ENCODE measurements at places on chromosomes 3 and 15.

DNA sequence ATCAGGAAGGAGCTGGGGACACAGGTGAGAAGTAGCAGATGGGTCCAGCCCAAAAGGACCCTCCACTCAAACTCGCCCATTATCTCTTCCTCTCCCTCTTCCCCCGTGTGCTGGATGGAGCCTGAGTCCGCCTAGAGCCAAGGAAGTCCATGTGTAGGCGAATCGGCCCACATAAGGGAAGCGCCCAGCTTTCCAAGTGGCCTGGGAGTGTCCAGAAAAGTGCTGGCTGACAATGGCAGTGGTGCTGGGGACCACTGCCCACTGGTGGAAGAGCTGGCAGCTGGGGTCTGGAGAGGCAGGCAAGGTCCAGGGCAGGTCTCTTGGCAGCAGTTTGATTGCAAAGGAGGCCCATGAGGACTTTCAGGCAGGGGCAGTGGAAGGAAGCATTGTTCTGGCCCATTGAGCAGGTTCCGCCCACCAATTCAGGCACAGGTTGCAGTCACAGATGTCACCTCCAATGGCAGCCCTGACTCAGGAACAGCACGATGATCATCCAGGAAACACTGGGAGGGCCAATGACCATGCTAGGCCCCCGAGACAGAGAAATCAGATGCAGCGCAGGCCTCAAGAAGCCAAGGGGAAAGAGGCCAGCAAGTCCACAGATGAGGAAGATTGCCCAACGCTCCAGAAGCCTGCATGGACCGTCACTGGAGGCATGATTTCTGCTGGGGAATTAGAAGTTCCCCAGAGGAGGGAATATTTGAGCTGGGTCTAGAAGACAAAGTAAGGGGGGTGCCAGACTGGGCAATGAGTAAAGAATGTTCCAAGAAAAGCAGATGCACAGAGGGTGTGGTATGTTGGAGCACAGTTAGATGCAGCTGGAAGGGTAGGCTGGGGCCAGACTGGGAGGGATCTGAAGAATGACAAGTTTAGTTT is 3.0 kb downstream of the MFGE8 start:
- DNase-seq = no peak

DNA sequence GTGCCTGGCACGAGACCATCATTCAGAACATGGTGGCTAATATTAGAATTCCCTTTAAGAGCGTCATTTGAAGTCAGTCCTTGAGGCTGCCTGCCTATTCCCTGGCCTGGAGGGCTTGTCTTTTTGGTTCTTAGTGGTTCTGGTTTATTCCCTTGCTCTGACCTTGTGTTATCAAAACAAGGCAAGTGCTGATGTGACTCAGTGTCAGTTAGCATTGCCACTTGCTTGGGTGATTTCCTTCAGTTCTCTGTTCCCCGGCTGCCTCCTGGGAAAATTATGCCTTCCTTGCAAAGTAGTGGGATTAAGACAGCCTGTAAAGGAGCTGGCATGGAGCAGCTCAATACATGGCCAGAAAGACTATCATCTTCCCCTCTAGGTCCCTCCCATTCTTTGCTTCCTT is 64.6 kb downstream of the EDEM1 start:
- no peak for DNase-seq

DNA sequence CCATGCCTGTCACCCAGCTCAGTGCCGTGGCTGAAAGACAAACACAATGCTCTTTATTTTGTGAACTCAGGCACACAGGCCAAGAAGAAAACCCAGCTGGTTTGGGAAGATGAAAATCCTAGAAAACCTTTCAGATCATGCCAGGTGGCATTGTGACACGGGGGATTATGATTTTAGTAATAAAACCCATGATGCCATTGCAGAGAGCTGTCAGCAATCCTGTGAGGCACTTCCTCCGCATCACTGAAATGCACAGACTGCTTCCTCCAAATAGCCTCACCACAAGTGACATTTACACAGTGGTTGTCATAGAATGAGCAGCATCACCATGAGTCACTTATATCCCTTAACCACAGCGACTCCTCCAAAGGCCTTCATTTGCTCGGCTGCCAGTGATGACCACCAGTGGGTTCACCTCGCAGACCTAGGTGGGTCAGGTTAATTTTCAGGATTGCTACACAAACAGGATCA is 22.7 kb downstream of the ABHD6 start:
- peak; percentile 63 for DNase-seq

DNA sequence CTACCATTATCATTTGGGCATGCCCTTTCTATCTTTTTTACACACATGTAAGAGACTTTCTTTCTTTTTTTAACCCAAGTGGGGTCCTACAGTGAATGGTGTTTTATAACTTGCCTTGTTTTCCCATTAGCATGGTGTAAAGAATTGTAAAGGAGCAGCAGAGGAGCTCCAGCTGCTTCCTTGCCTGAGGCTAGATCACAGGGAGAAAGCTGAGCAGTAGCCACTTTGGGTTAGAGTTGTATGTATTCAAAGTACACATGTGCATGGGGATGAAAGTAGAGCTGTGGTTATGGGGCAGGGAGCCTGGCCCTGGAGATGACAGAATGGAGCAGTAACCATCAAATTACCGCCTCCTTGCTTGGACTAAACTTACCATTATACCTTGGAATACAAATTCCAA is 231.1 kb upstream of the PDZRN3 start:
- DNase-seq = no peak

DNA sequence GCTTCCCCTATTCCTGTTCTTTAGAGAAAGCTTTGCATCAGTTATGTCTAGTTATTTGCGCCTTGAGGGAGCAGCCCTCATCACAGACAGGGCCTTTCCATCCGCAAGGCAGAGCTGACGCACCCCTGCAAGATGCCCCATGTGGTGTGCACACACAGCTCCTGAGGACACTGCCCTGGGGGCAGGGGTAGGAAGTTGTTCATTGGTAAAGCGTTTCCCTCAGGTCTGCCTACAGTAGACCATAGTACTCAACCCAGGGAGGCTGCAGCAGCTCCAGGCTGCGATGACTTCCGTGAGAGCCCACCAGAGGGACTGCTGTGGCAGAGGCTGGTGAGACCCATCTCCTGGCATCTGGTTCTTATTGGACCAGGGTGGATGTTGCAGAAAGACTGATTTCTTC is 55.1 kb upstream of the PLXNA1 start:
- DNase-seq = no peak

- DNase-seq = no peak
Measured at GRCh38 chr3:58639001-58639400, 27.6 kb downstream of the FAM3D start.

DNA sequence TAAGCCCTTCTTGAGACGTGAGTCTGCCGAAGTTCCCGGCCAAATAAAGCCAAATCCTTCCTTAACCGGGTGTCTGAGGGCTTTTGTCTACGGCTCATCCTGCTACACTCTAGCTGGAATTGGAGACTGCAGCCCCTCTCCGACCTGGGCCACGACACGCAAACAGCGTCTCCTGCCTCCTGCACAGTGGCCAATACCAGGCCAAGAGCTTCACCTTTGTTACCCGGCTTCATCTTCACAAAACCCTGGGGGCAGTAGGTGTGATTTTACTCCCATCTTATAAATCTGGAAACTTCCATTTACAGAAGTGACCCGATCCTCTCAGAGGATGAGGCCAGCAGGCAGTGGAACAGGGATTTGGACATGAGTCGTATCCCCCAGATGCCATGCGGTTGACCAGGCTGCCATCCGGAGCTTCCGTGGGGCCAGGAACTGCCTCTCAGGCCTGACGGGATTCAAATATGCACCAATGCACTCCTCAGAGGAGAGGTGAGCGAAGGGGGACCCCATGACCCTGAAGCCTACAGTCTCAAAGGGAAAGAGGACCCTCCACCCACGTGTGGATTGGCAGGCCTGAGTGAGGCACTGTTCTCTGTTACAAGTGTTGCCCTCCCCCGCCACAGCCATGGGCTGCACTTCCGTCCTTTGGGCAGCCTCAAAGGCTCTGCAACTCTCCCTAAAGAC is 53.2 kb upstream of the KLF13 start:
- DNase-seq = no peak

DNA sequence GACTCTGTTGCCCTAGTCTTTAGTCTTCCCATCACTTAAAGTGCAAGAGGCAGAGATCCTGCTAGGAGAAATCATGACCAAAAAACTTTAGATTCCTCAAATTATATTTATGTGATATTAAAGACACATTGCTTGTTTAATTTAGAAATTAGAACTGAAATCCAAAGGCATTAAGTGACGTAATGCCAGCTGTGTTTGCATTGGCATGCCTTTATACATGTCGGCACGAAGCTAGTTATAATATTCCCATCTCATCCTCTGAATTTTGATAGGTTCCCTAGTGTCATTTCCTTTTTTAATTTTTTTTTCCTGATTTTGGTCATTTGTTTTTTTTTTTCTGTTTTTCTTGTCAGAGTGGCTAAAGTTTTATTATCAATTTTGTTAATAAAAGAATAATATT is 203.5 kb upstream of the ZBTB20 start:
- DNase-seq = no peak

GRCh38 chr3:140399871-140400270 is 278.0 kb upstream of the TRIM42 start:
- DNase-seq = no peak

GRCh38 chr15:68379759-68380290 is 52.1 kb downstream of the ITGA11 start:
- DNase-seq = no peak

GRCh38 chr3:38109580-38110313 is 27.2 kb downstream of the ACAA1 start:
- DNase-seq = no peak

DNA sequence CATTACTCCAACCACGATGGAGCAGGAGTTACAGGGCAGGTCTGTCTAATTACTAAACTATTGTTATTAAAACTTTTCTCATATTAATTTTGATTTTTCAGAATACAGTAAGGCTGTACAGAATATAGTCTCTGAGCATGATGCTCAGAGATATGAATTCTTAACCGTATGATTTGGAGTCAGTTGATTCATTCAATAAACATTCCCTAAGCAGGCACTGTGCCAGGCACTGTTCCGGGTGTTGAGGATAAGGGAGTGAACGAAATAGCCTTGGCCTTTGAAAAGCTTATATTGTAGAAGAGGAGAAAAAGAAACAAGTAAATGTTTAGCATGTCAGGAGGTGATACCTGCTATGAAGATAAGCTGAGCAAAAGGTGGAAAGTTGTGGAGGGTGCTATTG is 187.3 kb downstream of the KCNAB1 start:
- DNase-seq = no peak

GRCh38 chr15:81666839-81667238 is 292.8 kb upstream of the TMC3 start:
- DNase-seq = no peak

DNA sequence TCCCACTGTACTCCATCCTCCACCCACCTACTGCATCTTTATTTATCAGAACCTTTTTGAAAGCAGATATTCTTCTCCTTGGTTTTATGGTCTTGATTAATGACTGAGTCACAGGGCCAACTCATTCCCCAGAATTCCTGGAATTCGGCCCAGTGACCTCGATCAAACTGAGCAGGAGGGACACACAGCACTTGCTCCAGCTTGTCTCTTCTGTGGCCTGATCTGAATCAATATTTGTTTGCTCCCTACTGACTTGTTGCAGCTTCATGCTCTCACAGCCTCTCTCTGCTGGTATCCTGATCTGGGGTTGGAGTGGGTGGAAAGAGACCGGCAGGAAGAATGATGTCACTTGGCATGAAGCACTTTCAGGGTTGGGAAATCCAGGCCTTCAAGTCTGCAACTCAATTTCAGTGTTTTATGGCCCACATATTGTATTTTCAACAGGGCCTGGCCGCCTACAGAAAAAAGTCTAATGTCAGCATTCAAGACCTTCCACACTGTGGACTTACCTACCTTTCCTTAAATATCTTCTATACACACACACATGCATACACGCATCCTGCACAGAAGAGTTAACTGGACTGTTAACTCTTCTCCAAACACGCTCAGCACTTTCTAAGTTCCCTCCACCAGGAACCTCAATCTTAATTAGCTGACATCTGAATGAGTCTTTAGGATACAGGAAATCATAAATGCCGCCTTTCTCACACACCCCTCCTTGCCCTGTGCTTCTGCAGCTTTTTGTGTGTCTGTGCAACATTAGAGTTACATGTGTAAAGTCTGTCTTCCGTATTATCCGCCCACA is 4.6 kb downstream of the ANXA2 start:
- DNase-seq = peak; percentile 34

DNA sequence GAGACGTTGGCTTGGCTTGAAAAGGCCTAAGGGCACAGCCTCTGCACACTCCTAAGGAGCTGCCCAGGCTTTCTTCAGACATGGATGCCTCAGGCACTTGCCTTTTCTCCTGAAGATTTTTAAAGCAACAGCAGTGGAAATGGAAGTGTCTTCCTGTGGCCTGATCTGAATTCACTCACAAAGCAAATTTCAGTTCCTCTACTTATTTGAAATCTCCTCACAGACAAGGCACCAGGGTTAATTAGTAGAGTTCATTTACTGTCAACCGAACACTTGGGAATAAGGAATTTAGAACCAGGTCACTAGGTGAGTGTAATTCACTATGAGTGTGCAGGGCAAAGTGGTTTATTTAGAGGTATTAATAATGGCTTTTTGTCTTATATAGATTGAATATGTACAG is 27.2 kb upstream of the DAZL start:
- no peak for DNase-seq

DNA sequence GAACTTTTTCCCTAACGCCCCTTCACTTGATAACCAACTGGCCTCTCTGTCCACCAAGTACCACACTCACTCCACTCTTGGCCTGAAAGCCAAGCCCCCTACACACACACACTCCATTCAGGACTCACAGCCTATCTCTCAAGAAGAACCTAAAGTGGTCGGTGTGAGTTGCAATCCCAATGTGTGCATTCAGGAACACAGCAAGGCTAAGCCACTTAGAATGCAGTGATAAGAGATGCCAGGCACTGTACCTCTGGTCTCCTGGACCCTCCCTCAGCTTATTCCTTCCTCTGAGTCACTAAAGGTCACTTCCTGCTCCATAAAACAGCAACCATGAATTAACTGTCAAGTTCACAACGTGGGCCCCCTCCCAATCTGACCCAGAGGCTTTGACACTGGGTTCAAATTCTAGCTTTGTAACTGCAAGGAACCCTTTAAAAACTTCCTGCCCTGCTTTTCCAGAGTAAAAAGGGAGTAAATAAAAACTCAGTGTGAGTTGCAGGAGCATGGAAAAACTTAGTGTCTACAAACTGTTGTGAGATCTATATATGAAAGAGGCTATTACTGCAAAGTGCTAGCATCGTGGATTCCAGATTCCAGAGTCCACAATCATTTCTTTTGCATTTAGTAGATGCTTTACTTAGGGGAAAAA is 17.6 kb upstream of the KCNMB3 start:
- no peak for DNase-seq

GRCh38 chr3:190968616-190969015 is 106.1 kb upstream of the GMNC start:
- DNase-seq = no peak

- no peak for DNase-seq
Measured at GRCh38 chr3:126927401-126927750, 55.5 kb upstream of the PLXNA1 start.

- DNase-seq = no peak
Measured at GRCh38 chr3:123295171-123295900, 93.6 kb downstream of the SEC22A start.

GRCh38 chr3:143535994-143536784 is 312.1 kb downstream of the SLC9A9 start:
- DNase-seq = peak; percentile 60

- DNase-seq = no peak
Measured at GRCh38 chr15:62855085-62855476, 187.5 kb upstream of the TPM1 start.

Data from activated CD4-positive, alpha-beta T cell treated with anti-CD3 and anti-CD28 coated beads, Interleukin-10, Interleukin-2, amounts not matched to agents 100 ng/mL and 50 ng/mL, durations not matched to agents 16 hours and 8 hours (primary cell).